ENCODE measurements at places on chromosomes 5 and 9. TPM values are rescaled to one million over a fixed set of nuclear protein-coding genes. Genes with fewer than 3 reads are reported as not detected.

PTPRD gene
- total RNA-seq: 5.4 TPM

MPDZ gene
- 44.2 TPM for total RNA-seq

SOHLH1 gene
- total RNA-seq: not detected

C5orf47 gene
- not detected for total RNA-seq

GABRG2 gene
- total RNA-seq: not detected

SLC25A25 gene
- total RNA-seq: 27.2 TPM

IL11RA gene
- 42.1 TPM for total RNA-seq

SNCAIP gene
- 15.4 TPM for total RNA-seq

GABRA6 gene
- not detected for total RNA-seq

RAD23B gene
- 68.1 TPM for total RNA-seq

IL9 gene
- not detected for total RNA-seq

DRD1 gene
- under 0.01 TPM for total RNA-seq

DNA sequence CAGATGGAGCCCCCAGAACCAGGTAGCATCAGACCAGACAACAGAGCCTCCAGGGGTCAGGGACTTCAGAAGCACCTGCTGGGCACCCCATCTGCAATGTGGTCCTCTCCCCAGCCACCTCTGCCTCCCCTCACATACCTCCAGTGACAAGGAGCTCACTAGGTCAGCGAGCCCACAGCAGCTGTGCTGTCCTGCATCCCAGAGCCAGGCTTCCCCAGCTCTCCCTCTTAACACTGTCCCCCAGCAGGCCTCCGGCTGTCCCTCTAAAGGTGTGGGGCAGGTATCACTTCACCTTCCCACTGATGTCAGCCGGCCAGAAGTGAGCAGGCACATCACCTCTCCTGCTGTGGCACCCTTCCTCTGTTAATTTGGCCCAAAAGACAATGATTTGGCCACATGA, 83.6 kb downstream of the LMX1B start:
- H3K27ac ChIP-seq: no peak overlapping the region
- H3K36me3 ChIP-seq: no peaks in the 10 kb centered on the region
- H3K4me3 ChIP-seq: no peak overlapping the region
- H3K4me1 ChIP-seq: no peaks in the 10 kb centered on the region

DNA sequence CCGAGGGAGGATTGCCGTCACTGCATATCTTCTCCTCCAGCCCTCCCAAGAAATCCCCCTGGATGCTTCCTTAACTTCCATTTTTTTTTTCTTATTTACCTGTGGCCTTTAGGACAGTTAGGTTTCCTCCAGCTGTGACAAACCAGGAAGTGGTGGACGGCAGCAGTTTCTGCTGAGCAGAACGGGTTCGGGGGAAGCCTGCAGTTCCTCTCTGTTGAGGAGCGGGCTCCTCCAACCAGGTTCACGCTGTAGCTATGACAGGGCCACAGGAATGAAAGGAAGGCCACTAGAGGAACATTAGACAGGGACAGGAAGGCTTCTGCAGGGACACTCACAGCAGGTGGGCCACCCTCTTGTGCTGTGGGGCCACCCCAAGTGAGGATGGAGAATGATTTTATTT, 76.7 kb upstream of the SYK start:
- no peaks in the 10 kb centered on the region for H3K4me1 ChIP-seq
- no peak overlapping the region for H3K4me3 ChIP-seq
- no peak overlapping the region for H3K27ac ChIP-seq
- no peaks in the 10 kb centered on the region for H3K27me3 ChIP-seq

DNA sequence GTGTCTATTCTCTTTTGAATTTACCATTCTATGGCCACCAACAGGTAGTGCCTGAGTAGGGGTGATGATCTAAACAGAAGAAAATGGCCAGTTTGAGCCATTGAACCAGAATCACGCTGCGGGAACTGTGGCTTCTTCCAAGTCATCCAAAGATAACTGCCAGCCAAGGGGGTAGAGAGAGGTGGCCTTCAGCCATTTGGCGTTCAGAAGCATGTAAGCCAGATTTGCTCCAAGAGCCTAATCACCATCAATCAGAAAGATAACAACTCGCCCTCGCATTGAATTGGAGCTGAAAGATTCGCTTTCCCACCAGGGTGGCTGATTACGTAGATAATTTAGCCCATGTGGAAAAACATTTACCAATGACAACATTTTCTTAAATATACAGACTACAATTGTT, 1302.7 kb upstream of the DMAC1 start:
- H3K27me3 ChIP-seq: no peaks in the 10 kb centered on the region
- H3K36me3 ChIP-seq: no peaks in the 10 kb centered on the region
- no peak overlapping the region for H3K4me3 ChIP-seq

GRCh38 chr5:74971947-74972460, 80.4 kb downstream of the GCNT4 start:
- no peak overlapping the region for H3K4me3 ChIP-seq
- H3K27me3 ChIP-seq: no peaks in the 10 kb centered on the region
- no peaks in the 10 kb centered on the region for H3K36me3 ChIP-seq
- no peaks in the 10 kb centered on the region for H3K4me1 ChIP-seq
- DNase-seq: no peak
- no peak overlapping the region for H3K27ac ChIP-seq

- H3K27ac ChIP-seq: no peak overlapping the region
- H3K36me3 ChIP-seq: no peaks in the 10 kb centered on the region
- H3K4me1 ChIP-seq: no peaks in the 10 kb centered on the region
- no peak for DNase-seq
Observed at GRCh38 chr5:102956599-102956998, 163.3 kb downstream of the GIN1 start.

DNA sequence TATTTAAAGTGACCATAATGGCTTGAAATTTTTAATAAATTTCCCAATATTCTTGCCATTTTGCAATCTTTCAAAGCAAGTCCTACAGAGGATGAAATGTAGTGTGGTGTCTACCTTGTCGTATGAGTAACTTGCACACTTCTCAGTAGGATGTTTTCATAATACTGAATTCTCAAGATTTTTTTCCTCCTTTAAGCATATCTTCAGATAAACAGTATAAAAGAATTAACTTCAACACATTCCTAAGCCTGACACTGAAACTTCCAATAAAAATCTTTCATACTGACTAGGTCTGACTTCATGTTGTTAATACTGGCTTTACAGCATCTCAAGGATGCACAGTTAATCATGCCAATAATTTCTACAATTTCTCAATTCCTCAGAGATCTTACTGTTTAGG, 62.0 kb downstream of the DROSHA start:
- H3K36me3 ChIP-seq: no peaks in the 10 kb centered on the region
- H3K4me1 ChIP-seq: no peaks in the 10 kb centered on the region
- no peak for DNase-seq
- no peak overlapping the region for H3K27ac ChIP-seq

GRCh38 chr9:126049896-126050604, 276.6 kb upstream of the MVB12B start:
- no peaks in the 10 kb centered on the region for H3K4me1 ChIP-seq
- DNase-seq: no peak
- no peak overlapping the region for H3K27ac ChIP-seq
- H3K36me3 ChIP-seq: no peaks in the 10 kb centered on the region
- no peaks in the 10 kb centered on the region for H3K27me3 ChIP-seq

- no peaks in the 10 kb centered on the region for H3K4me1 ChIP-seq
- H3K4me3 ChIP-seq: no peak overlapping the region
- H3K27ac ChIP-seq: peak overlapping the region; percentile 54
- no peak for DNase-seq
- no peaks in the 10 kb centered on the region for H3K36me3 ChIP-seq
Observed at GRCh38 chr5:93209476-93209875, 371.5 kb downstream of the NR2F1-AS1 start.

GRCh38 chr5:124644582-124644981, 101.9 kb downstream of the ZNF608 start:
- no peak overlapping the region for H3K4me3 ChIP-seq
- no peaks in the 10 kb centered on the region for H3K36me3 ChIP-seq
- H3K4me1 ChIP-seq: no peaks in the 10 kb centered on the region
- H3K27me3 ChIP-seq: no peaks in the 10 kb centered on the region

DNA sequence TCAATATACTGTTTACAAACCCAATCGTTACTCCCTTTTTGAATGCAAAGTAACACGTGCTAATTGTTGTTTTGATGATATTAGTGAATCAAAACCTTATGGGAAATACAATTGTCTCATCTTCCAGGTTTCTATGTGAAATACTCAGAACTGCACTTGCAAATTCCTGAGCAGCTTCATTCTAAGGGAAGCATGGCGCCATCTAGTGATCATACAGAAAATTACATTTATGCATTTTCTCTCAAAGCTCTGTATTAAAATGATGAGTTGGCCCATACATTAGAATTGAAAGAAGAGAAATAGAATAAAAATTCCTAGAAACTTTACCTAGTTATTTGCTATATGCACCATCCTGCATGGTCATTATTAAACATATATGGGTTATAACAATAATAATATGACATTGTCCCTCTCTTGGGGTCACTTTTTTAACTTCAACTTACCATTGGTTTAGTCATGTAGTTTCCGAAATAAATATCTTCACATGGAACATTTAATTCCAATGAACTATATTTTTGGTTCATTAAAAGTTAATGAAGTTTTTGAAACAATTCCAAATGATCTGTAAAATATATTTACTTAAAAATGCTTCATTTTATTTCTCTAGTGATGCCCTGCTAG, 220.0 kb downstream of the PDE4D start:
- no peaks in the 10 kb centered on the region for H3K27me3 ChIP-seq
- no peak overlapping the region for H3K27ac ChIP-seq
- no peak for DNase-seq
- H3K4me3 ChIP-seq: no peak overlapping the region
- H3K36me3 ChIP-seq: no peaks in the 10 kb centered on the region

GRCh38 chr5:114250536-114250935, 111.3 kb upstream of the KCNN2 start:
- no peak overlapping the region for H3K4me3 ChIP-seq
- no peaks in the 10 kb centered on the region for H3K36me3 ChIP-seq
- no peak for DNase-seq
- no peaks in the 10 kb centered on the region for H3K4me1 ChIP-seq
- H3K27me3 ChIP-seq: no peaks in the 10 kb centered on the region
- H3K27ac ChIP-seq: no peak overlapping the region

GRCh38 chr5:41924526-41924871, 582 bp upstream of the FBXO4 start:
- DNase-seq: no peak
- H3K27ac ChIP-seq: peak overlapping the region; percentile 98
- peak overlapping the region; percentile 77 for H3K4me3 ChIP-seq
- no peaks in the 10 kb centered on the region for H3K27me3 ChIP-seq
- no peaks in the 10 kb centered on the region for H3K36me3 ChIP-seq

- H3K4me3 ChIP-seq: no peak overlapping the region
- no peak overlapping the region for H3K27ac ChIP-seq
- H3K36me3 ChIP-seq: no peaks in the 10 kb centered on the region
- no peak for DNase-seq
Observed at GRCh38 chr5:170483701-170484458, 19.9 kb upstream of the KCNIP1 start.

DNA sequence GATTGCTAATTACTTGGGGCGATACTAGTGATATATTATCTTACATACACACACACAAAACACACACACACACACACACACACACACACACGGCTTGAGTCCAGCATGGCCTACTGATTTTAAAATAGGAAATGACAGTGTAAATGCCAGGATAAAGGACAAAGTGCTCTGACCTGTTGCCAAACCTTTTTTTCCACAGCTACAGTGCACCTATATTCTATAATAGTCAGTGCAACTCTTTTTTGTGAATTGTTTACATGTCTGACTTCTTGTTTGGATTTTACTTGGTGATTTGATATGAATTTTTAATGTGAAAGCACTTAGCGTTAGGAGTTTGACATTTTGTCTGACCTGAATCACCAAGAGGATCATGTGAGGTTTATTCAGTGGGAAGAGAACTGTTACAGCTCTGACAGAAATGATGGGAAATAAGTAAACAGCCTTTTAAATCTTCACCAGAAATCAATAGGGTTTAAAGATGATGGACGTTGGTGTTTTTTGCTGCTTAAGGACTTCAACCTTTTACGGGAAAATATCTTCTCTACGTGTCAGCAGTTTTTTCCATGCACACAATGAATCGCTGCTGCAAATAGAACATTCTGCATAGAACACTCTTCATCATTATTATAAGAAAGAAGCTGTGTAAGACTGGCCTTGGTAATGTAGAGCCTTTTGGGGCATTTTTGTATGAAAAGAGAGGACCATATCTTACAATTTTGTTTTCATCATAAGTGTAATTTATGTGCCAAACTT, 218.5 kb downstream of the RANBP17 start:
- H3K4me3 ChIP-seq: no peak overlapping the region
- no peak for DNase-seq
- H3K36me3 ChIP-seq: no peaks in the 10 kb centered on the region
- H3K4me1 ChIP-seq: no peaks in the 10 kb centered on the region
- H3K27ac ChIP-seq: no peak overlapping the region
- no peaks in the 10 kb centered on the region for H3K27me3 ChIP-seq

DNA sequence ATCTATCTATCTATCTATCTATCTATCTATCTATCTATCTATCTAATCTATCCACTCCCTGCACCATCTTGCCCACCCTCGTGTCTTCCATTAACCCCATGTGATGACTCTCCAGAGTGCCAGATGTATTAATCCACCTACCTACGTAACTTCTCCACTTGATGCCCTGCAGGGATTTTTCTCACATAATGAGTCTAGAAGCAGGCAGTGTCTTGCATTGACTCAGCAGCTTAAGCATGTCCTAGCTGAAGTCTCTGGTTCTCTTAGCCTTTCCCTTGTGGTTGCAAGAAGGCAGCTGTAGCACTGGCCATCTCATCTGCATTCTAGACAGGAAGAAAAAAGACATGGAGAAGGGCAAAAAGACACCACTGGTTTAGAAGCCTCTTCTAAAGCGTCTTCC, 96.7 kb upstream of the ALDH1B1 start:
- no peaks in the 10 kb centered on the region for H3K27me3 ChIP-seq

DNA sequence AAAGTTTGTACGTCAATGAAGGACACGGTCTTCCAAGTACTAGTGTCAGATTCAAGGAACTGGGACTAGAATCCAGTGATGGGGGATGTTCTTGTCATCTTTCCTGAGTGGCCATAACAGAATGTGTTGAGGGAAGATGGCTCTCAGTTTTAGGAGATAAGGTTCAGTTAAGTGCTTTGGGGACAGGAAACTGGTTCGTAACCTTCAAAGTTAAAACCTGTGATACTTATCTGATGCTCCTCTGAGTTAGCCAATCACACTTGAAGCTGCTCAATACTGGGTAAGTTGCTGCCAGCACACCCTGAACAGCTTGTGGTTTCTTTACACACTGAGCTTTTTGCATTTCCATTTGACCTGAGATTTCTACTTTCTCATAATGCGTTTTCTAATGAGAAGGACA, 64.4 kb downstream of the PIK3R1 start:
- no peaks in the 10 kb centered on the region for H3K4me1 ChIP-seq
- H3K36me3 ChIP-seq: no peaks in the 10 kb centered on the region
- H3K4me3 ChIP-seq: no peak overlapping the region
- H3K27me3 ChIP-seq: no peaks in the 10 kb centered on the region
- H3K27ac ChIP-seq: peak overlapping the region; percentile 30

GRCh38 chr5:6418679-6419276, 29.9 kb upstream of the UBE2QL1 start:
- no peak overlapping the region for H3K4me3 ChIP-seq
- H3K4me1 ChIP-seq: no peaks in the 10 kb centered on the region
- H3K27me3 ChIP-seq: no peaks in the 10 kb centered on the region
- H3K27ac ChIP-seq: no peak overlapping the region
- DNase-seq: no peak

GRCh38 chr5:41893074-41893851, 10.9 kb upstream of the RIMOC1 start:
- no peak overlapping the region for H3K27ac ChIP-seq
- no peaks in the 10 kb centered on the region for H3K27me3 ChIP-seq
- H3K4me3 ChIP-seq: no peak overlapping the region
- no peaks in the 10 kb centered on the region for H3K4me1 ChIP-seq
- H3K36me3 ChIP-seq: no peaks in the 10 kb centered on the region
- no peak for DNase-seq

GRCh38 chr5:40955313-40955712, 46.0 kb downstream of the C7 start:
- no peaks in the 10 kb centered on the region for H3K4me1 ChIP-seq
- no peak overlapping the region for H3K4me3 ChIP-seq
- no peak for DNase-seq
- H3K36me3 ChIP-seq: no peaks in the 10 kb centered on the region
- H3K27me3 ChIP-seq: no peaks in the 10 kb centered on the region

All from breast epithelium (tissue), 4 donors.